ENCODE measurements at places on chromosomes 5 and 9. TPM values are rescaled to one million over a fixed set of nuclear protein-coding genes. Genes with fewer than 3 reads are reported as not detected.

Gene ECM2
- total RNA-seq, result 5.3 TPM

Gene GFI1B
- 0.25 TPM for total RNA-seq

Gene GRM6
- not detected for total RNA-seq

Gene PCDHGA11
- total RNA-seq, result 5.0 TPM

- DNase-seq, result no peak
These were observed 108.1 kb downstream of the FBXW11 start for GRCh38 chr5:171898386-171898785.

- DNase-seq, result no peak
These were observed 35.2 kb downstream of the PCDHAC2 start for GRCh38 chr5:141001446-141001843.

DNA sequence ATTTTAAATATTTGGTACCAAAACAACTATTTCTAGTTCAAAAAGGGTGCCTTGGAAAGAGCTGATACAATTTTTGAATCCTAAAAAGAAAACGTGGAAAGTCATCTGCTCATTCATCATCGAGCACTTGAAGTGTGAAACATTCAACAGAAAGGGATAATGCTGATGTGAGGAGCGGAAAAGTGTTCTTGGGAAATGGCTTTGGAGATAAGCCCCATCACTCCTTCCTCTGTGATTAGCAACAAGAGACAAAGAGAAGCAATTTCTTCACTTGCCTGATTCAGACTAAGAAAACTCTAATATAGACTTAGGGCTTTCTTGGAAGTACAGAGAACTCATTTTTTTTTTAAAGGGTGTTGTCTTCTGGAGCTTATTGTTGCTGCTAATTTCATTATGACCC is 74.9 kb downstream of the C9orf152 start:
- no peak for DNase-seq

DNA sequence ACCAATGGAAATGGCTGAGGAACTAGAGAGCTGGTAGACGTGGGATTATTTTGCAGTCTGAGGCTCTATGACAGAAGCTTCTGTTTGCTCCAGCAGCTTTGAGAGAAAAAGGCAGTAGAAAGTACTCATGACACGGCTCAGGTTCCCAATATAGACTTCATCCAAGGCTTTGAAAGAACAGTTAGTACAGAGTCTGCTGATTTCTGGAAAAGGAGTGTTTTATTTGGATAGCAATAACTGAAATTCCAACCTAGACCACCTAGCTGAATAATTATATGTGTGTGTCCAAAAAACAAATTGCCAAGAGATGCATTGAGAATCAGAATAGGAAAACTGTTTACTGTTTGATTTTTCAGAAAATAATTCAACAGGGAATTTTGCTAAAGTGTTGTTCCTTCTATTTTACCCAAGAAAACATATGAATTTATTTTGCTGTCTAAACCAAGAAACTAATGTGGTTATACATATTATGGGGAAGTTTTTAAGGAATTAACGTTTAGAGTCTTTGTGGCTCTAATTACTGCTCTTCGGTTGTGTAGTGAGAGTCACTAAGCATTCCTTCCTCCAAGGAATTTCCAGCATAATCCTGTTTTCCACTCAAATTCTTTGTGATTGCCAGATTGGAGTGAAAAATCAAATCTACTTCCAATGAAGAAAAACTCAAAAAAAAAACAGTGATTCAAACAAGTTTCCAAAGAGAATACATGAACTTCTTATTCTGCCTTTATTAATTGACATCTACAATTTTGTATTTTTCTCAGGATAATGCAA is 18.1 kb upstream of the MTX3 start:
- DNase-seq, result no peak

Data from left ventricle myocardium superior (tissue), 1 donor.